ENCODE measurements at places on chromosomes 5 and 9. TPM values are rescaled to one million over a fixed set of nuclear protein-coding genes. Genes with fewer than 3 reads are reported as not detected.

The KCNV2 gene
- total RNA-seq = not detected

The KLF9 gene
- 0.95 TPM for total RNA-seq

The CCDC192 gene
- not detected for total RNA-seq

The PCDHA1 gene
- not detected for total RNA-seq

The WWC1 gene
- 29.4 TPM for total RNA-seq

The PLCXD3 gene
- 0.10 TPM for total RNA-seq

The LRRC19 gene
- total RNA-seq = not detected

The OR1J2 gene
- not detected for total RNA-seq

The OTULINL gene
- 1.8 TPM for total RNA-seq

The PAM gene
- total RNA-seq = 131 TPM

The LCN10 gene
- not detected for total RNA-seq

The SLC34A3 gene
- not detected for total RNA-seq

The CDKN2B-AS1 gene
- total RNA-seq = not detected

The ADGRD2 gene
- not detected for total RNA-seq

The FGF10 gene
- total RNA-seq = not detected

The ENTREP1 gene
- total RNA-seq = 0.13 TPM

The SYK gene
- total RNA-seq = 0.28 TPM

The IL3 gene
- not detected for total RNA-seq

The GGTA1 gene
- total RNA-seq = not detected

The CDH12 gene
- not detected for total RNA-seq

The DBH gene
- not detected for total RNA-seq

The PCDHA10 gene
- total RNA-seq = 0.33 TPM

The DMRT3 gene
- not detected for total RNA-seq

The RAB3C gene
- not detected for total RNA-seq

The CD74 gene
- total RNA-seq = 12.7 TPM

The TNFSF8 gene
- total RNA-seq = 0.15 TPM

The CCDC183 gene
- 0.62 TPM for total RNA-seq

The GABRB2 gene
- total RNA-seq = not detected

The CNTNAP3 gene
- 8.8 TPM for total RNA-seq

The GAPVD1 gene
- total RNA-seq = 48.6 TPM

The HARS2 gene
- 44.1 TPM for total RNA-seq

The AQP3 gene
- total RNA-seq = 1.0 TPM

The F2RL1 gene
- 65.9 TPM for total RNA-seq

The C9orf153 gene
- total RNA-seq = not detected

The TMEM215 gene
- total RNA-seq = not detected

The STPG3 gene
- 0.26 TPM for total RNA-seq

The PCDHGA10 gene
- total RNA-seq = 0.69 TPM
